ENCODE measurements at places on chromosomes 4 and X. TPM values are rescaled to one million over a fixed set of nuclear protein-coding genes. Genes with fewer than 3 reads are reported as not detected.

- no peaks in the 10 kb centered on the region for H3K27me3 ChIP-seq
- no peak for DNase-seq
- H3K4me1 ChIP-seq = peaks cover 100% of the 10 kb centered on the region
- no peak overlapping the region for H3K4me3 ChIP-seq
Observed at GRCh38 chr4:15688051-15688450, 6.4 kb downstream of the FAM200B start.

The SLIT2 gene
- not detected for polyA plus RNA-seq

DNA sequence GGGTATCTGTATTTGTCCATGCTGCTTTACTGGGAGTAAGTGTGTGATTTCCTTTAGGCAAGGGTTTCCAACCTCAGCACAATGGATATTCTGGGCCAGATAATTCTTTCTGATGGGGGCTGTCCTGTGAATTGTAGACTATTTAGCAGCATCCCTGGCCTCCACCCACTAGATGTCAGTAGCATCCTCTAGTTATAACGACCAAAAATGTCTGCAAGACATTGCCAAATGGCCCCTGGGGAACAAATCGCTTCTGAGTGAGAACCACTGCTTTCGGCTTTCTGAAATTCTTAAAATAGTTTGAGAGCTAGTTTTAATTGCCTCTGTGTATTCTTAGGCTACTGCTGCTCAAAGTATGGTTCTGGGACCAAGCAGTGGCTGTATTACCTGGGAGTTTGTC is 81.2 kb upstream of the GPM6B start:
- no peak overlapping the region for H3K27ac ChIP-seq
- no peaks in the 10 kb centered on the region for H3K36me3 ChIP-seq
- DNase-seq = no peak
- H3K27me3 ChIP-seq = no peaks in the 10 kb centered on the region
- H3K4me1 ChIP-seq = no peaks in the 10 kb centered on the region
- no peak overlapping the region for H3K4me3 ChIP-seq

- no peak for DNase-seq
- H3K27me3 ChIP-seq = no peaks in the 10 kb centered on the region
- peaks cover 15% of the 10 kb centered on the region for H3K36me3 ChIP-seq
- H3K4me3 ChIP-seq = no peak overlapping the region
- no peak overlapping the region for H3K27ac ChIP-seq
Observed at GRCh38 chr4:73252001-73252400, 6.6 kb downstream of the ANKRD17 start.

DNA sequence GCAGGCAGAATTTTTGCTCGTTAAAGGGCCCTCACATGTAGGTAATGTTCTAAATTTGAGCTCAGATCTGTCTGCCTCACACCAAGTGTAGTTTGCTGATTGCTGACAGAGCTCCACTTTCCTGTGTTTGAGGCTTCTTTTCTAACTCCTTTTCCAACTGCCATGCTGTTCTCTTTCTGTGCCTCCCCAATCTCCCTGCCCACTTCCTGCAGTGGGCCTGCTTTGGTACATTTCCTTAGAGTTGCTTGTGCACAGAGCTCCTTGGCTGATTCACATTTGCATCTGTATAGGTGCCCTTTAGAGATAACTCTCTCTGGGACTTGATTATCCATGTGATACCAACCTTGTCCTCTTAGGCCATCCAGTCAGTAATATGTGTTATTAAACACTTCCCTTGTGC is 4.5 kb downstream of the MED28 start:
- no peak overlapping the region for H3K4me3 ChIP-seq
- no peak for DNase-seq
- H3K27ac ChIP-seq = no peak overlapping the region
- no peaks in the 10 kb centered on the region for H3K27me3 ChIP-seq
- H3K36me3 ChIP-seq = peaks cover 78% of the 10 kb centered on the region

The TBL1X gene
- 12.5 TPM for polyA plus RNA-seq

DNA sequence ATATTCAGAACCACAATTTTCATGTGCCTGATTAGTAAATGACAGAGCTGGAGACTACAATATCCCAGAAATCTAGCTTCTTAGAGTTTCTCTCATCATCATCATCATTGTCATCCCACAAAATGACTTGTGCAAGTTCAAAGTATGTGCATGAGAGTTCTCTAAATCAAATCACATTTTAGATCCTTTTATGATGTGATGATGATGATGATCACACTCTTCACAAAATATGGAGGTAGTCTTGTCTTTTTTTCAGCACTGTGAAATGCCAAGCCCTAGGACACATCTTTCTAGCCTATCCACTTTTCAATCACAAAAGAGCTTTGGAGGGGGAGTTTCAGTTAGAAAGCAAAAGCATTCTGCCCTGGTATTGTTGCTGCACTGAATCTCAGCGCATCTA is 7.4 kb downstream of the MBNL3 start:
- H3K4me3 ChIP-seq = no peak overlapping the region
- no peak for DNase-seq
- H3K36me3 ChIP-seq = no peaks in the 10 kb centered on the region

The ATP1B4 gene
- polyA plus RNA-seq = not detected

GRCh38 chrX:155169881-155170280 is 46.4 kb upstream of the VBP1 start:
- H3K27ac ChIP-seq = no peak overlapping the region
- H3K36me3 ChIP-seq = no peaks in the 10 kb centered on the region
- peaks cover 3% of the 10 kb centered on the region for H3K27me3 ChIP-seq
- H3K4me1 ChIP-seq = no peaks in the 10 kb centered on the region
- no peak for DNase-seq

- no peaks in the 10 kb centered on the region for H3K27me3 ChIP-seq
- no peak overlapping the region for H3K4me3 ChIP-seq
- no peak for DNase-seq
- H3K27ac ChIP-seq = no peak overlapping the region
Observed at GRCh38 chrX:150150076-150150779, 211.9 kb upstream of the EOLA2 start.

DNA sequence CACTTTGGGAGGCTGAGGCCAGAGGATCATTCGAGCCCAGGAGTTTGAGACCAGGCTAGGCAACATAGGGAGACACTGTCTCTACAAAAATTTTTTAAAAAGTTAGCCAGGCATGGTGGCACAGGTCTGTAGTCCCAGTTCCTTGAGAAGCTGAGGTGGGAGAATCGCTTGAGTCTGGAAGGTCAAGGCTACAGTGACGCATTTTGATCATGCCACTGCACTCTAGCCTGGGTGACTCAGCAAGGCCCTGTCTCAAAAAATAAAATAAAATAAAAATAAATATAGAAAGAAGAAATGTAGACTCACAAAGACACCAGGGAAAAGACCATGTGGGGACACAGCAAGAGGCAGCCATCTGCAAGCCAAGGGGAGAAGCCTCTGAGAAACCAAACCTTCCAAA is 42.3 kb upstream of the SLC7A3 start:
- H3K27me3 ChIP-seq = peaks cover 6% of the 10 kb centered on the region
- H3K4me3 ChIP-seq = no peak overlapping the region
- H3K36me3 ChIP-seq = no peaks in the 10 kb centered on the region
- no peak overlapping the region for H3K27ac ChIP-seq
- DNase-seq = no peak
- no peaks in the 10 kb centered on the region for H3K4me1 ChIP-seq
